Amniotic stem cell (primary cell): ENCODE measurements at places on chromosomes 1 and 21.

DNA sequence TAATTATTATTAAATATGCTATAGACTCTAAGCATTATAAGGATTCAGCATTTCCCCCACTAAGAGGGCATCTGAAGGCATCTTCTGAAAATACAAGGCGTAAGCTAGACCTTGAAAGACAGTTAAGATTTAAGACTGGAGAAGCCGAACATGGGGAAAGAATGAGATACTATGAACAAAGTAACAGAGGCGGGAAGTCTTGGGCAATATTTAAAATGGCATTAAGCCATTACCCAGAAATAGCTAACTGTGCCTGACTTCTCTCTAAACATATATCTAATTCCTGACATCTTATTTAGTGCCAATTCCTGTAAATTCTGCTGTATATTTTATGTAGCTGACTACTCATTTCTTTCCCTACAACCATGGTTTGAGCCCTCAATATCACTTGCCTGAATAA is 20.9 kb downstream of the DPH5 start:
- DNase-seq: no peak

- DNase-seq: no peak
Observed at GRCh38 chr1:100499194-100499811, 38.6 kb upstream of the GPR88 start.

GRCh38 chr1:60589046-60589748 is 493.2 kb upstream of the NFIA start:
- no peak for DNase-seq

- DNase-seq: no peak
Observed at GRCh38 chr1:205568469-205569361, 63.1 kb downstream of the ELK4 start.

GRCh38 chr1:30526652-30527345 is 196.6 kb downstream of the MATN1 start:
- no peak for DNase-seq

DNA sequence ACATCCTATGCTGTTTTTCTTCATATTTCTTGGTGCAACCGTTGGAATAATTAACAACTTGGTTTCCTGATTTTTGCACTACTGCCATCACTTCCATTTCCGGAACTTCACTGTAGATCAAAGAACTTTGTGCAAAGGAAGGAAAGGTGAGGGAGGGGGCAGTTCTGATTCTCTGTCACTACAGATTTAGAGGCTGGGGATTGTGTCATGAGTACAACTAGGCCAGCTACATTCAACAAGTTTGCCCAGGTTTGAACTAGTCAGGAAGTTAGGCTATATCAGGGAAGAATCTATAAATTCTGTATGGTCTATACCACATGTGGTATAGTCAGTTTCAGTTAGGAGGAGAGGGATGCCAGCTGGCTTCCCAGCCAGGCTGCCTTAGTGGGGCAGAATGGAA is 84.2 kb downstream of the RGL1 start:
- DNase-seq: no peak
